Activated effector memory CD4-positive, alpha-beta T cell treated with Interleukin-2 at 50 U/mL for 16 hours (primary cell): ENCODE measurements at places on chromosomes 5 and 9.

GRCh38 chr5:82636591-82636990, 358.4 kb upstream of the RPS23 start:
- DNase-seq: no peak

DNA sequence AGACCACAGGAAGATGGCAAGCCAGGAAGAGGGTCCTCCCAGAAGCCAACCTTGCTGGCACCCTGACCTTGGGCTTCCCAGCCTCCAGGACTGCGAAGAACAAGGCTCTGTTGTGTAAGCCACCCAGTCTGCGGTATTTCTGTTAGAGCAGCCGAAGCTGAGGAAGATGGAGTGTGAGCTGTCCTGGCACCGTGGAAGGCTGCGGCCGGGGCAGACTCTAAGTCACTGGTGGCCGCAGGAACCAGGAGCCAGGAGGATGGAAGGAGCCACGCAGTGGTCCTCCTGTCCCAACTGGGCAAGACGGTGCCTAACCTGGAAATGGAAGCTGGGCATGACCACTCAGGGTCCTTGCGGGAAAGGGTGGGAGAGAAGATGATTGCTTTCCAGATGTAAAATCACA, 89.1 kb downstream of the ZNF354C start:
- no peak for DNase-seq

DNA sequence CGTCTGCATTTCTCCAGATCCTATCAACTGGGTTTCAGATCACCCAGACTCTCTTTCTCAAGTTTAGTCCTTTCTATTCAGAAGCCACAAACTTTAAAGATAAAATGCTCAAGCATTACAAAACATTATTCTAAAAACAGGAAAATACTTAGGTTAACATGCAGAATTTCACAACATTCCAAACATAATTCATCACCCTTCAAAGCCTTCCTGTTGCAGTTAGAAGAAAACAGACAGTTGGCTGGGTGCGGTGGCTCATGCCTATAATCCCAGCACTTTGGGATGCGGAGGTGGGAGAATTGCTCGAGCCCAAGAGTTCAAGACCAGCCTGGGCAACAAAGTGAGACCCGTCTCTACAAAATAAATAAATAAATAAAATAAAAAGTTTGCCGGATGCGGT, 7.7 kb upstream of the OCLN start:
- DNase-seq: no peak

DNA sequence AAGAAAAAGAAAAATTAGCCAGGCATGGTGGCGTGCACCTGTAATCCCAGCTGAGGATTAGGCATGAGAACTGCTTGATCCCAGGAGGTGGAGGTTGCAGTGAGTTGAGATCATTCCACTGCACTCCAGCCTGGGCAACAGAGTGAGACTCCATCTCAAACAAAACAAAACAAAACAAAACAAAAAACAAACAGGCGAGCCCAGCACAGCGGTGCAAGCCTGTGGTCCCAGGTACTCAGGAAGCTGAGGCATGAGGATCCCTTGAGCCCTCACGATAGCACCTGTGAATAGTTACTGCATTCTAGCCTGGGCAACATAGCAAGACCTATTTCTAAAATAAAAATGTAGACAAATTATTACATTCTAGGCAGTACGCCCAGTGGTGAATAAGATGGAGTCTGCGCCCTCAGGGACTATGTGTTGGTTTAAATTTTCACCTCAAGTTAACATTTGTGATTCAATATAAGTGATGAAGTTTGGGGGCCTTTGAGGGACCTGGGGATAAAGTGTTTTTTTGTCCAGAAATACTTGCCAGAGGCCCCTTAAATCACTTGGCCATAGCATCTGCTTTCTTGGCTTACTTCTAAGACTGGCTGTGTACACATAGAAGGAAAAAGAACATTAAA, 3.4 kb upstream of the GAPVD1 start:
- no peak for DNase-seq

GRCh38 chr5:74156728-74157383, 483.7 kb downstream of the ENC1 start:
- DNase-seq: no peak

GRCh38 chr5:180328296-180329137, 24.6 kb downstream of the GFPT2 start:
- peak; percentile 72 for DNase-seq

- no peak for DNase-seq
These were observed 47.0 kb downstream of the PRR16 start for GRCh38 chr5:120510994-120511686.

GRCh38 chr9:134208981-134209725, 44.8 kb upstream of the RNU6ATAC start:
- DNase-seq: no peak

DNA sequence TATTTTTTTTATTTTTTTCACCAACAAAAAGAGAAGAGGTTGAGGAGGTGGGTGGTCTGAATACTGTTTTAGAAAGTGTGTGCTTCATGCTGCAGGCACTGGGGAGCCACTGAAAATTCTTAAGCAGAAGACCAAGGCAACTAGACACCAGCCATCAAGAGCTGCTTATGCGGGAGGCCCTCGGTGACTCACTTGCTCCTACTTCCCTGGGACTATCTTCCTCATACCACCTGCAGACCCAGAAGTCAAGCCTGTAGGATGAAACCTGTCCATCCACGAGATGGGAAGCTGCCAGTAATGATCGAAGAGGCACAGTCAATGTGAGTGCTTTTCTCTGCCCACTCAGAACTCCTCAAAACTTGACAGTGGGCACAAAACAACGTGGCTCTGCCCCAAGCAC, 125.8 kb upstream of the SLC44A1 start:
- DNase-seq: no peak

GRCh38 chr9:116693233-116693731, 6.2 kb downstream of the TRIM32 start:
- DNase-seq: no peak

DNA sequence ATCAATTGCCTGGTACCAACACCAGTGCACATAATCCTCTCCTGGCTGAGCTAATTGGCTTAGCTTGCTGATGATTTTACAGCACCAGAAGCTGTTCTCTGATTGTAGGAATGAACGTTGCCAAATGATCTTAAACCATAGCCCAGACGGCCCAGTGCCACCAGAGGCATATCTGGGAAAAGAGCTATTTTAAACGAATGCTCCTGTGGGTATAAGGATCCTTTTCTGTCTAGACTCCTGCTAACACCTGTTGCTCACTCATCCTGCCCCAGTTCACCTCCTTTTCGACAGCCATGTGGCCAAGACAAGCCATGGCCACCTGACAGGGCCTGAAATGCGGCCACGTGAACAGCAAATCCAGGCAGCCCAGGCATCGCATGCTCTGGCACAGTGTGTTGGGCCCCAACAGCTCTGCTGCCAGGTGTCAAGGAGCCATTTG, 289.9 kb upstream of the SLC30A5 start:
- DNase-seq: no peak

- no peak for DNase-seq
These were observed 233.9 kb upstream of the TBCA start for GRCh38 chr5:78009937-78010527.

- DNase-seq: no peak
These were observed 305.9 kb downstream of the SLIT3 start for GRCh38 chr5:168995024-168995423.

DNA sequence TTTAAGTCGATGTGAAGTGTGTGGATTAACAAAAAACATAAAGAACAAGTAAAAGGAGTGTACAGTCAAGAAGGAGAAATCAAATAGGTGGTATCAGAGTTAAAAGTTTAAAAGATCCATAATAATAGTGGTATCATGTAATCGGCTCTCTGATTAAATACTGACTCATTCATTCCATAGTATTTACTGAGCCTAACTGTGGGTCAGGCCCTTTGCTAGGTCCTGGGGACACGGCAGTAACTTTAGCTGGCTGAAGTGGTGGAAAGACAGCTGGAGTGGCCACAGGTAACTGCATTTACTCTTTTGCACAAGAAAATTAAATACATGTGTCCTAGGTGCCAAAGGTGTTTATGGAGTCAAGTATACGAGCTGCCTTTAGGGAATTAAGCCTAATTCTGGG, 124.0 kb downstream of the GNAQ start:
- no peak for DNase-seq

GRCh38 chr9:132141344-132141947, 20.4 kb upstream of the NTNG2 start:
- DNase-seq: no peak

GRCh38 chr9:73219985-73220626, 68.4 kb downstream of the ANXA1 start:
- DNase-seq: no peak

- no peak for DNase-seq
These were observed 110.0 kb downstream of the LURAP1L start for GRCh38 chr9:12884736-12885395.

GRCh38 chr9:137014776-137015539, 13.1 kb downstream of the ABCA2 start:
- no peak for DNase-seq

GRCh38 chr5:40447438-40447837, 232.3 kb upstream of the PTGER4 start:
- no peak for DNase-seq

DNA sequence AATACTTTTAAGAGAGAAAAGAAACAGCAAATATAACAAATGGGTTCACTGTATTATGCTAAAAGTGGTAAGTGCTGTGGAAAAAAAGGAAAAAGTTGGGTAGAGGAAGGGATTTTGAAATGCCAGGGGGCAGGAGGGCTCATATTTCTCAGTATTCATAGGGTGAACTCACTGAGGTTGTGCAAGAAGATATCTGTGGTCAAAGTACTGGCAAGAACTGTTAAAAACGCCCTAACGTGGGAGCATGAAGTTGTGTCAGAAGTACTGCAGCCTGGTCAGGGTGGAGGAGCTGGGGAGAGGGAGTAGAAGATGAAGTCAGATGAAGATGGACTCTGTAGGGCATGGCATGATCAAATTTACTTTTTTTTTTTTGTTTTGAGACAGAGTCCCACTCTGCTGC, 31.2 kb upstream of the SLC28A3 start:
- DNase-seq: no peak

DNA sequence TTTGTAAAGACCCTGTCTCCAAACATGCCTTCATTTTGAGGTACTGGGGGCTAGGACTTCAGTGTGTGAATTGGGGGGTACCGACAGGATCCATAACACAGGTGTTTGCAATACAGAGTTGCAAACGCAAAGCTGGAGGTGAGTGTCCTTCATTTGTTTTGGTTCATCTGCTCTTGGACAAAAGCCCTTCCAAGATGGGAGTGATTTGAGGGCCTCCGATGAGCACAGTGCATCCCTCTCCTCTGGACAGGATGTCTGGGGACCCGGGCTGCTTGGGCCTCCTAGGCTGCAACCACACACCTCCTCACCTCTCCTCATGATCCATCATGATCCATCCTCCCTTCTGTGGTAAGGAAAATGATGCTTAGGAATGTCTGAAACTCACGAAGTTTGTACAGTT, 23.8 kb downstream of the FGD3 start:
- DNase-seq: no peak

DNA sequence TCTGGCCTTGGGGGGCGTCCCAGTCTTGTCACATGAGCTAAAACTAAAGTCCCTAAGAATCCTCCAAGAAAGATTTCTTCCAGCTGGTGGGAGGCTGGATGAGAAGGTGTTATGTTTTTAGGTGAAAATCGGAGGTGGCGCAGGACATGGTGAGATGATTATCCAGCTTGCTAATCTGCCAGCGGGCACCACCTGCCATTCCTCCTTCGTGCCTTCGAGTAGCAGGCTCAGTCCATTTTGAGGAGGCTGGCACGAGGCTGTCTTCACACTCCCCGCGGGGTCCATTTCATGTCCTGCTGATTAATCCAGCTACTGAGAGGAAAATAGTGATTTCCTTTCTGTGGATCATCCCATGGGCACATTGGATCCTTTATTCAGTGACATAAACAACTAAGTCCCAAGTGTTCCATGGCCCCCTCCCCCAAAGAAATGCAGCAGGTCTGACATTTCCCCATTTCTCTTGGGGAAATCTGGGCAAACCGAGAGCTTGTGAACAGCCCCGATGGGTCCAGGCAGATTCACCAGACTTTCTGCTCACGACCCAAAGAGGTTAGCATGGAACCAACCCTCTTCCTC, 38.2 kb upstream of the EXOC3 start:
- DNase-seq: no peak

- DNase-seq: no peak
These were observed 631.3 kb upstream of the SEMA6A start for GRCh38 chr5:117205894-117206293.

DNA sequence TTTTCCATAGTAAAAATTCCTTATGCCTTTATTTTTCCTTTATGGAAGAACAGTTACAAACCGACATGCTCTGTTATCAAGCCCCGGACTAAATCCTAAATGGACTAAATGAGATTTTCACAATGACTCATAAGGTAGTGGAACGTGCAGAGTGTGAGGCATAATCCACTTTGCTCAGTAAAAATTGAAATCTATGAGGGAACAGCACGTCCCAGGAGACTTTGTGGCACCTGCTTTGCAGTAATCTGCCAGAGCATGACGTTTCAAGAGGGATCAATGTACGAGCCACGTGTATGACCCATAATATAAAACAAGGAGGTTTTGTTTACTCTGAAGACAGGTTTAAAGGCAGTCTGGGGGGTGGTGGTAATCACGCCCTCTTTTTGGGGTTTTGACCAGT, 83.8 kb upstream of the GNA14 start:
- no peak for DNase-seq

DNA sequence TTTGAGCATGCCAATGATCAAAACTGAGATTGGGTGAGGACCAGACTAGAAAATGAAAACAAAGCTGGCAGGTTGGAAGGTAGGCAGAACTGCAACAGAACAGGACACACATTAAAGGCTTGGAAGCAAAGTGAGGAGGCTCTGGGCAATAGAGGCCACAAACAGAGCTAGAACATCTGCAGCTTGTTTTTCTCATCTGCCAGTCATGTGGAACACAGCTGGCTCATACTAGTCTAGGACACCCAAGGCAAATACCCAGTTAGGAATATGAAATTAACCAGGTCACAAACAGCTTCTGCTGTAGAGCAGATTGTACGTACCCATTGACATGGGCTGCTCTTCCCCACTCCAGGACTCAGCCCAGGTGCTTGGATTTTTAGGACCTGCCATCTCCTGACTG, 61.7 kb downstream of the SPEF2 start:
- no peak for DNase-seq

GRCh38 chr5:179530069-179530998, 20.0 kb upstream of the RUFY1 start:
- DNase-seq: peak; percentile 32

GRCh38 chr5:171433982-171434676, 14.7 kb downstream of the FGF18 start:
- no peak for DNase-seq

DNA sequence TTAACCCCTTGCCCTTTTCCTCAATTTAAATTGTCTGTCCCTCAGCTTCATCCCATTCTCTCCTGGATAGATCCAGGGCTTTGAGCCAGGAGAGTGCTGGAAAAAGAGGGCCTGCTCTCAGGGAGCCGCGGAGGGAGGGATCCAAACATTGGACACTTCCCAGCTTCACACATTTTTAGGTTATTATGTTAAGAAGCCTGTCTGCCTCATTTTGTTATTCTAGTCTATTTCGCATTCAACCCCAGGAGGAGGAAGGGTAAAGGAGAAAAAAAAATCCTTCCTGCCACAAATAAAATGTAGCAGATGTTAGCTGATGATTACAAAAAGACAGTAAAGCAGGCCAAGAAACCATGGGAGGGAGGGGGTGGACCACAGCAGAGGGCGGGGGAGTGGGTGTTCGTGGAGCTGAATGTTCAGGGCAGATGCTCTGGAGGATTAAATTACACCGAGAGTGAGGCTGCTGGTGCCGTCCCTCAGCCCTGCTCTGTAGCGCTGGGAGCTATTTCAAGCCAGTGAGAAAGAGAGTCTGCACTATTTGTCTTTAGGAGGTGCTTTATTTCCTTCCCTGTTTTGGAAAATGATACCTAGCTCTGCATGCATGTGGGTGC, 60.6 kb upstream of the ZFR start:
- no peak for DNase-seq
